Activated CD4-positive, alpha-beta T cell treated with anti-CD3 and anti-CD28 coated beads, Interleukin-2, Interleukin-4, amounts not matched to agents 100 ng/mL and 50 ng/mL, durations not matched to agents 16 hours and 8 hours (primary cell): ENCODE measurements at places on chromosomes 2 and 18.

GRCh38 chr2:59239146-59239545 is 998.0 kb upstream of the FANCL start:
- DNase-seq = no peak

DNA sequence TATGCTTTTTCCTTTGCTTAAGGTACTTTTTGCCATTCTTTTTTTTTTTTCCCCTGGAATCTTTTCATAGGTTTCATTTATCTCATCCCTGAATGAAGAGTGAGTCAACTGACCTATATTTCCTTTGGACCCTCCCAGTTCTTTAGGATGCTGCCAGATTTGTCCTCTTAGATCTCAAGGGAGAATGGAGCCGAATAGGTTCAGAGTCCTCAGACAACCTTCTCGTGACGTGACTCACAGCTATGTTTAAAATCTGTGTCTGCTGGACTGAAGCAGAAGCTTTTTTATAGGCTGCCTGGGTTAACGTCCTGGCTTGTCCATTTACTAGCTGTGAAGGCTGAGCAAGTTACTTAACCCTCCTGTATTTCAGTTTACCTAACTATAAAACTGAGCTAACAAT is 358.6 kb downstream of the DLGAP1 start:
- no peak for DNase-seq

DNA sequence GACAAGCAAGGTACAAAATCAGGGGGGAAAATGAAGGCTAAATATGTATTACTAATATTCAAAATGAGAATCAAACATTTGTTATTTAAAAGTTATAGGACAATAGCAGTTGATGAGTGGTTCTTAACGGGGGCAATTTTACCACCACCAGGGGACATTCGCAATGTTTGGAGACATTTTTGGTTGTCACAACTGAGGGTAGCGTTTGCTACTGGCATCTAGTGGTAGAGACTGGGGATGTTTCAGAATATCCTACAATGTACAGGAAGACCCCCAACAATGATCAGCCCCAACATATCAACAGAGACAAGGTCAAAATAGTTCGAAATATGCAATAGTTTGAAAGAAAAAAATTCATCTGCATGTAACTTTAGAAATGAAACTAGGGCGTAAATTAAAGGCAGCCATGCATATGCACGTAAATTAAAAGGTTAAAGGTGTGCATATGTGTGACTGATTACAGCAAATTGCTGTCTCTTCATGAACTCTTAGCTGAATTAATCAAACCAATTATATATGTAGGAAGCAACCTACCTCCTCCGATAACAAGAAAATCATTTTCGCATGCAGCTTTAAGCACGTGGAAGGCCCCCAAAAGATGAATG is 61.2 kb upstream of the CUL3 start:
- peak; percentile 9 for DNase-seq

GRCh38 chr2:100397976-100398375 is 19.5 kb downstream of the CHST10 start:
- DNase-seq = no peak

- DNase-seq = no peak
Measured at GRCh38 chr2:49948091-49948490, 793.8 kb upstream of the FSHR start.

GRCh38 chr18:39191931-39192330 is 1626.3 kb upstream of the CELF4 start:
- DNase-seq = no peak

- DNase-seq = peak; percentile 30
Measured at GRCh38 chr18:51621113-51621863, 423.8 kb upstream of the MEX3C start.

GRCh38 chr2:227812001-227812400 is 1.6 kb upstream of the CCL20 start:
- DNase-seq = no peak

DNA sequence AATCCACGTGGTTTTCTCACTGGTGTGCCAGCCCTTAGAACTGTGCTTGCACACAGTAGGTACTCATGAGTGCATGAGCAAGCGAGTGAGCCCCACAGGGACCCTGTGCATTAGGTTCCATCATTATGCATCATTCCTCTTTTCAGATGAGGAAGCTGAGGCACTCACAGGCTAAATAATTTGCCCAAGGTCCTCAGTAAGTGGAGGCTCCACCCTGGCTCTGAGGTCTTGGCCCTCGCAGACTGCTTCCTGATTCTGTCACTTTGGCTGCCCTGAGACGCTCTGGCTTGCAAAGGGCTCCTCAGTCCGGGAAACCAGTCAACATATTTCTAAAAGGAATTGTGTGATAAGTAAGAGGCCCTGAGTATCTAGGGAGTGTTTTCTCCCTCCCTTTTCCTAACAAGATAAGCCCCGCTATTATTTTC is 71.7 kb downstream of the IL1R2 start:
- no peak for DNase-seq

GRCh38 chr2:60079562-60079961 is 473.9 kb downstream of the BCL11A start:
- no peak for DNase-seq

DNA sequence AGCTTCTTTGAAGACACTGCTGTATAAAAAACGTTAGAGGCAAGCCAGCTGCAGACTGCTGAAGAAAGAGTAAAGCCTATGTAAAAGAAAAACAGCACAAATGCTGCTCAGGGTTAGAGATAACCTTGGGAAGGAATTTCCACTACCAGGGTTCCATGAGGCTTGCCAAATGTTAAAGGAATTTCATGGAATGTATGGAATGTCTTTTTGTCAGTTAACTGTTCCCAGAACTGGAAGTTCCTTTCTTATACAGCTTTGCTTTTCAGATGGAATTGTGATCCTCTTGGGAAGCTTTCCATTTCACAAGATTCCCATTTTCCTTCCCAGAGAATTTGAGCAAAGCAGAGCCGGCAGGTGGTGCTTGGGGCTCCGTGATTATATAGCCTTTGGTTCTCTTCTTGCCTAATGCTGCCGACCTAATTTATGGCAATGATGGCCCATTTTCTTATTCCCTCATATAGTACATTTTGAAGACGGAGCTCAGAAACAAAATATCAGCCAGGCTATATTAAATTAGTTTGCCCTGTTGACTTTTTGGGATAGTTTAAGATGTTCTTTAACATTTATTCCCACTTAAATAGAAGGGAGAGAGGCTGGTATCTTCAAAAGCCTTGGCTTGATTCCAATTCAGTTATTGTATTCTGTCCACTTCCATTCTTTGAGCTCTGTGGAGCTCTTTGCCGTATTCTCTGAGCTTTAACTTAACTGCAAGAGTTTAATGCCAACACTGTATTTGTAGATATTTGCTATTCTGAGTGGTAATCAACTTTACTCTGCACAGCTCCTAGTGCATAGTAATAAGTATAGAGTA is 162.3 kb downstream of the PHLPP1 start:
- DNase-seq = no peak

- DNase-seq = no peak
Measured at GRCh38 chr18:3269241-3269913, 7.4 kb downstream of the MYL12B start.

- DNase-seq = no peak
Measured at GRCh38 chr18:77572537-77572936, 322.9 kb downstream of the GALR1 start.

DNA sequence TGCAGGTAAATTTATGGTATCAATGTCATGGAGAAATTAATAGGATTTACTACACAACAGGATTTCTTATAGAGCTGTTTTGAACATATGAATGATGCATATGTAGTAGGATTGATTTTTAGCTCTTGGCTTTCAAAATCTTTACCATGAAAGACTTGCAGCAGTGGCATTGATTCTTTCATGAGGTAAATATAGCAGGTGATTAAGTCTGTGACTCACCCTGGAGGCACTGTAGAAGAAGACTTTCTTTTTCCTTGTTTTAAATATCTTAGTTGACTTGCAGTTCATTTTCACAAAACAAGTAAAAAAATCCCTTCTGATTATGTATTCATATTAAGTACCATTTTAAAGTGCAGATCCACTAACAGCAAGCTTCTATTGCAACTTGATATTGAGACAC is 463.0 kb downstream of the FBXO15 start:
- no peak for DNase-seq

DNA sequence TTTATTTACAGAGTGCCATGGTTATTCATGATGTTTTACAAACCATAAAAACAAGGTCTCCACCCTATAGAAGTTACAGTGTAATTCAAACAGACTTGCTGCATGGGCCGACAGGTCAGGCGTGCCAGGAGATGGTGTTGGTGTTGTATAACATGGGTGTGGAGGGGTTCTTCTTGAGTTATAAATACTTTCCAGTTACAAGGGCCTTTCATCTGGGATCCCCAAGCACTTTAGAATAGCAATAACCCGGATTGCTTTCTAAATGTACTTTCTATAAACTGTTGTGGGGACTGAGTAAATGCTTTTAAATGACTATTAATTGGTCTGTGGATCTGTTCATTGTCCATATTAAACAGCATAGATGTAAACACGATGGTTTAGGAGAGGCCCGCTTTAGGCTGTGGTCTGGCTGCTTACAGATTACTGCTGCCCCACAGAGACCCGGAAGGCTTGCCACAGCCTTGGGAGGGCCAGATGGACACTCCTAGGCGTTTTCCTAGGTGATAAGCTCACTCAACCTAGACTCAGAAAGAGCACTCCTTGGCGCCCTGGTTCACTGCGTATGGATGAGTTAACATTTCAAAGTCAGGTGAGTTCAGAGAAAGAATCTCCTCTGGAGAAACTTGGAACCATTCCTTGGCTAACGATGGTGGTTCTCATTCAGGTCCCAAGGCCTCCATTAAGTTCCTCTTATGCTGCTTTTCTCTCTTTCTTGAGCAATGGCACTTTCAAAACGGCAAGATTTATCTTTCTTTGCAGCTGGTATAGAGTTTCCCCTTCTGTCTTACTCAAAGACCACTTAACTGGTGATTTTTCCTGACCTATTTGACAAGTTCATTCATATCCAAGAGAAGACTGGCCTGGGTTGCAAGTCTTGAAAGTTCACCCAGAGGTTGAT is 3.6 kb upstream of the KIAA2012 start:
- no peak for DNase-seq

DNA sequence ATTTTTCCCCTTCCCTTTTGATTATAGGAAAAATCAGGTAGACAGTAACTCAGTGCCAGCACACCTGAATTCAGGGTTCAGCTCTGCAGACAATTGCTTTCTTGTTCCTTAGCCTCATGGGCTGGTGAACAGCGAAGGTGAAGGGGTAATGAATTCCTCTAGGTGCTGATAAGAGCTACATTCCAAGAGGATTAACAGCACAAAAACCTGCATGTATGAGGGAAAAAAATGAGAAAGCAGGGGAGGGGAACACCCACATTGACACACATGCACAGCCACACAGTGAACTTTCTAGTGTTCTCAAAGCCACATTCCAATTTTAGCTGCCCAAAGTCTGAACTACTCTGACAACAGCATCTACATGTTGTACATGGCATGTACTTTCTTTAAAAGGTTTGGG is 46.1 kb downstream of the SPATS2L start:
- no peak for DNase-seq

DNA sequence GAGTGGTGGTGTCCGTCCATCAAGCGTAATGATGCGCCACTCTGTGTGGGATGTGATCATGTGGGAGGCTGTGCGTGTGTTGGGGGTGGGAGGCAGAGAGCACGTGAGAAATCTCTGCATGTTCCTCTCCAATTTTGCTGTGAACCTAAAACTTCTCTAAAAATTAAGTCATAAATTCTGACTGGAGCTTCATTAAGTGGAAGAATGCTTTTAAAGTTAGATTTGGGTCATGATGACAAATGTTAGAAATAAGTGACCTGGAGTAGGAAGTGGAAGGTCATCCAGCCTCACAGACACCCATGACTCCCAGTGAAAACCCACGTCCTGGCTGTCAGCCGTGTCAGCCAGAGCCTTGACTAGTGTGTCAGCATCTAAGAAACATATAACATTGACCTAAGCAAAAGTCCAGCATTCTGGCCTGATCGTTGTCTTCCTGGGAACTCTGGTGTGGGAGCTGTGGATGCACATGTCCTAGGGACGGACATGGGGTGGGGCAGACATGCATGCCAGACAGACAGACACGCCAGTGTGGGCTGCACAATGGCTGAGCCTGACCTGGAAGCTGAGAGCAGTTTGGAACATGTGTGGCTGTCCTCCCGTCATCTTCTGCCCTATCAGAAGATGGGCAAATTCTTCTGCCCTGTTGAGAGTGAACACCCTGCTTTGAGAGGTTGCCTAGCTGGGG is 245.6 kb downstream of the FAM210A start:
- DNase-seq = no peak

GRCh38 chr2:51706220-51706619 is 674.3 kb upstream of the NRXN1 start:
- no peak for DNase-seq

DNA sequence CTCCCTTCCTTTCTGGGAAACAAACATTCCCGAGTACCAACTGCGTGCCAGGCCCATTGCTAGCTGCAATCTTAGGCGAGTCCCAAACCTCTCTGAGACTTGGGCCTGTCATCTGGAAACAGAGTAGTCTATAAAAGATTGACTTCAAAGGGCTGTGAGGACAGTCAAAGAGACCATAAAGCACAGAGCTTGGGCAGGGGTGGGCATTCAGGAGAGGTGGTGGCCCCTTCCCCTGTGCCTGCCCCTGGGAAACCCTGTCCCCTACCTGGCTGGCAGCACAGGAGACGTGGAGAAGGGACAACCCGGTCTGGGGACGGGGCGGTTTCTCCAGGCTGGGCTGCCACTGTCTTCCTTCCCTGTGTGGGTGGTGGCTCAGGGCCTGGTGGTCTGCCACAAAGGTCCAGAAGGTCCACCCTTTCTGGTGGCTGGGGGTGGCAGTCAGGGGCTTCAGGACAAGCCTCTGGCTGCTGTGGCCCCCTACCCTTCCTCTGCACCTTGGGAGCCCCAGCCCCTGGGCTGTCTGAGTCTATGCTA is 33.9 kb upstream of the FOSL2 start:
- DNase-seq = no peak

DNA sequence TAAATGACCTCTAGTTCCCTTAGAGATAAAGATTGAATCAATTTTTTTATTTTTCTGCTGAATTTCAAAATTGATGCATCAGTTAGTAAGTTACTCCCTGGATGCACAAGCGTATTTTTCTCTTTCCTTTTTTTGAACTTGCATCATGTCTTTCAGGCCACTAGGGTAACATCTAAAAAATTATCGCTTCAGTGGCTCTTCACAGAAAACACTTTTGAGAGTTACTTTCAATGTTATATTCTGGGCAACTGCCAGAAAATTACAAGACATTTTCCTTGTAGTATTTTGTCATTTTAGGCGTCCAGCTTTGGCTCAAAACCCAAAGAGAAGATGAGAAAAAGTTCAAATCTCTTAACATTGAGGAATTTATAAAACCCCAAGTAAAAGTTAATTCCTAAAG is 59.8 kb downstream of the DSEL start:
- DNase-seq = no peak

DNA sequence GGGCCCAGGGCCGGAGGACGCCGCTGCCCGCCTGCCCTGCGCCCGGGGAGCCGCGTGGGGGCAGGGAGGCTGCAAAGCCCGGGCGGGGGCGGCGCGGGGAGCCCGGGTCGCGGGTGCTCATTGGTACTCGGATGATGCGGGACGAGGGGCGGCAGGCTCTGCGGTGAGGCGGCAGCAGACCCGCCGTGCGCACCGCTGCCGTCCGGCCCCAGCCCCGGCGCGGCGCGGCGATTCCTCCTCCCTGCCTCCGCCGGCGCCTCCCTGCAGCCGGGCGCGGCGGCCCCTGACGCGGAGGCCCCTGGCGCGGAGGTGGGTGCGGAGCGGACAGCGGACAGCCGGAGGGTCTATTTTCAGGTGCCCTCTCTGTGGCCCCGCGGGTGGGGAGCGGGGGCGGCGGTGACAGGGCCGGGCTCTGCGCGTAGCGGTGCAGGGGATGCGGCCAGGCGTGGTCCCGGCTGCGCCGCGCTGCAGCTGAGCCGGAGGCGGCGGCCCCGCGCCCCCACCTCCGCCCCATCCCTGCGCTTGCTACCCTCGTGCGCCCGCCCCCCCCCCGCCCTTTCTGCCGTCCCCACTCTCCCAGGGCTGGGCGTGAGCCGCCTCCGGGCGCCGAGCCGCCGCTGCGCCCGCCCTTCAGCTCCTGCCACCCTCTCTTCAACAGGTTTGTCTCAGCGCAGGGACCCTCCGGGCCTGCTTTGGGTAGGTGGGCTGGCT is 640 bp downstream of the SPTBN1 start:
- DNase-seq = no peak
